Activated gamma-delta T cell treated with Interleukin-2 at 50 U/mL for 16 hours (primary cell): ENCODE measurements at places on chromosomes 3 and 15.

GRCh38 chr3:133081016-133081415 lies 42.8 kb downstream of the TMEM108 start:
- DNase-seq = no peak

- no peak for DNase-seq
These were observed 25.5 kb downstream of the FAM174B start for GRCh38 chr15:92629975-92630626.

GRCh38 chr3:46206282-46207015 lies 1.7 kb downstream of the CCR1 start:
- DNase-seq = no peak

- peak; percentile 55 for DNase-seq
These were observed 567 bp downstream of the TOP2B start for GRCh38 chr3:25663869-25664811.

- no peak for DNase-seq
These were observed 660.8 kb upstream of the UBE2E2 start for GRCh38 chr3:22542311-22542710.

- DNase-seq = no peak
These were observed 24.3 kb downstream of the SUSD5 start for GRCh38 chr3:33194303-33194702.

GRCh38 chr3:10364806-10365205 lies 43.9 kb upstream of the SEC13 start:
- DNase-seq = no peak

- DNase-seq = no peak
These were observed 9.0 kb downstream of the NIPA1 start for GRCh38 chr15:22795206-22796063.

DNA sequence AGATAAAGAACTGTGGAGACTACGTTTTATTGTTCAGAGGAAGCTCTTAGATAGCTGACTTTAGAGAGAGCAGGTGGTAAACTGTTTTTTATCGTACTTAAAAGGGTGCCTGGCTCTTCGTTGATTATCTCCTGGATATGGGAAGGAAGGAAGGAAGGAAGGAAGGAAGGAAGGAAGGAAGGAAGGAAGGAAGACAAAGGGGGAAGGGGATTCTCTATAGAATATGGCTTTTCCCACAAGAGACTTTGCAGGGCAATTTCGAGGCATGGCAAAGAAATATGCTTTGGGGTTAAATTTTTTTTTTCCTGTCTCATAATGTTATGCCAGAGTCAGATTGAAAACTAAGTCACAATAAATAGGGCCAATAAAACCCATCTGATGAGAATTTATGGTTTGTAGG lies 271.9 kb upstream of the POU1F1 start:
- DNase-seq = no peak

GRCh38 chr15:26628879-26629529 lies 143.9 kb downstream of the GABRB3 start:
- no peak for DNase-seq

- DNase-seq = peak; percentile 53
These were observed 44.8 kb downstream of the CYP11A1 start for GRCh38 chr15:74322558-74323180.

- DNase-seq = no peak
These were observed 843.6 kb upstream of the ALCAM start for GRCh38 chr3:104523136-104523535.

- no peak for DNase-seq
These were observed 154.2 kb downstream of the RAB11A start for GRCh38 chr15:66023311-66023972.

DNA sequence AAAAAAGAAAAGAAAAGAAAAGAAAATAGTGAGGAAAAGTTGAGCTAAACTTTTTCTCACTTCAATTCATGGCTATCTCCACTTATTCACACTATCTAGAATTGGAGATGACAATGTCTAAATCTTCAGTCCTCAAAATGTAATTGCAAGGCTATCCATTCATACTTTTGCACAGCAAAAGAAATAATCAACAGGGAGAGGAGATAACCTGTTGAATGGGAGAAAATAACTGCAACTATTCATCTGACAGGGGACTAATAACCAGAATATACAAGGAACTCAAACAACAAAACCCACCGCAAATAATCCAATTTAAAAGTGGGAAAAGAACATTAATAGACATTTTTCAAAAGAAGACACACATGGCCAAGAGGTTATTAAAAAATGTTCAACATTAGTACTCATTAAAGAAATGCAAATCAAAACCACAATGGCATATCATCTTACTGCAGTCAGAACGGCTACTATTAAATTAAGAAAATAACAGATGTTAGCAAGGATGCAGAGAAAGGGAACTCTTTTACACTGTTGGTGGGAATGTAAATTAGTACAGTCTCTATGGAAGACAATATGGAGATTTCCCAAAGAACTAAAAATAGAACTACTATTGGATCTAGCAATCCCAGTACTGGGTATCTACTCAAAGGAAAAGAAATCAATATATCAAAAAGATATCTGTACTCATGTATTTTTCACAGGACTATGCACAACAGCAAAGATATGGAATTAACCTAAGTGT lies 73.5 kb upstream of the PPIB start:
- DNase-seq = no peak

- DNase-seq = no peak
These were observed 27.1 kb upstream of the ACKR4 start for GRCh38 chr3:132570016-132570415.

DNA sequence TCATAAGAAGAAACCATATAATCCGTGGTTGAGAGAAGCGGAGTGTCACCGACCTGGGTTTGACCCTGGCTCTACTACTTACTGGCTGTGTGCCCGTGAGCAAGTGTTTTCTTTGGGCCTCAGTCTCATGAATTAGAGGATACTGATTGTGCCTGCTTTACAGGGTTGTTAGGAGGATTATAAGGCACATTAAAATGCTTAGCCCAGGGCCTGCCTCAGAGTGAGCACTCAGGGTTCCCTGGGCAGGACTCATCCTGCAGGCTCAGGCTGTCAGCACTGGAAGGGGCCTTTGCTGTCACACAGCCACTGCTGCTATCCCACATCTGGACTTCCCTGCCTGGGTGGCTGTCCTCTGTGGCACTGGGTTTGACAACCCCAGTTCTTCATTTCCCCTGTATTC lies 4.7 kb downstream of the PLA2G4F start:
- DNase-seq = no peak

GRCh38 chr3:113794526-113794925 lies 44.1 kb upstream of the GRAMD1C start:
- DNase-seq = no peak

- DNase-seq = peak; percentile 60
These were observed 36.2 kb downstream of the BBS4 start for GRCh38 chr15:72722071-72722696.

DNA sequence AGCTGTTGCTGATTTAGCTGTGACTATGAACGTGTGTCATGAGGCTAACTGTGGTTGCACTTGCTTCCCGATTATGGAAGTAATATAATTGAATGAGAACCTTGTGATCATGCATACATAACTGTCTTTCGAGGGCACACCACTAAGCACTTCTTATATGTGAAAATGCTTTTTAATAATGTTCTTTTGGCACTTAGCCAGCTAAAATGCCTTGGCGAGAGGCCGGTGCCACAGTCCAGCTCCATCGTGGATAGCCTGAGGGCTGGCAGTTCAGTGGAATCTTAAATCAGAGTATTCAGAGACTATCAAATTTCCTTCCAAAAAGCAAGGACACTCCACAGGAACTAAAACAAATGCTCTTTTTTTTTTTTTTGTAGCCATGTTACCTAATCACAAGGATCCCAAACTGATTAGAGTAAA lies 161.6 kb upstream of the FRMD4B start:
- no peak for DNase-seq

- no peak for DNase-seq
These were observed 64.1 kb upstream of the SLC6A1 start for GRCh38 chr3:10928407-10928960.

DNA sequence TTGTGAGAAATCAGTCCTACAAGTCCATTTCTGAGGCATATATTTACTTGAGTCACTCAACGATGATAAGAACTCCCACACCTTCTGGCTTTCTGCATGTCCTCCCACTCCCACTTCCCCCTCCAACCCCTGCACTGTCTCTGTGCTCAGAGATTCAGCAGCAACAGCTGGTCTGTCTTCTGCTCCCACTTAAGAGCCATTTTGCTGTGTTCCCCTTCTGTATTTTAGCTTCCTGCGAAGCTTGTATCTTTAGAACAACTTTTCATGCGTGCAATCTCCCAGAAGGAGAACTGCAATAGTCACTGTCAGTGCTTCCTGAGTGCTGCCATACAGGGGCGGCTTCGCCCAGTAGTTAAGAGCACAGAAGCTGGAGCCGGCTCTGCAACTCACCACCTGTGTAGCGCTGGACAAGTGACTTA lies 90.0 kb upstream of the SPATA12 start:
- no peak for DNase-seq

GRCh38 chr3:126612479-126613205 lies 42.3 kb downstream of the TXNRD3 start:
- DNase-seq = no peak

GRCh38 chr3:71371282-71371681 lies 212.2 kb downstream of the FOXP1 start:
- no peak for DNase-seq

DNA sequence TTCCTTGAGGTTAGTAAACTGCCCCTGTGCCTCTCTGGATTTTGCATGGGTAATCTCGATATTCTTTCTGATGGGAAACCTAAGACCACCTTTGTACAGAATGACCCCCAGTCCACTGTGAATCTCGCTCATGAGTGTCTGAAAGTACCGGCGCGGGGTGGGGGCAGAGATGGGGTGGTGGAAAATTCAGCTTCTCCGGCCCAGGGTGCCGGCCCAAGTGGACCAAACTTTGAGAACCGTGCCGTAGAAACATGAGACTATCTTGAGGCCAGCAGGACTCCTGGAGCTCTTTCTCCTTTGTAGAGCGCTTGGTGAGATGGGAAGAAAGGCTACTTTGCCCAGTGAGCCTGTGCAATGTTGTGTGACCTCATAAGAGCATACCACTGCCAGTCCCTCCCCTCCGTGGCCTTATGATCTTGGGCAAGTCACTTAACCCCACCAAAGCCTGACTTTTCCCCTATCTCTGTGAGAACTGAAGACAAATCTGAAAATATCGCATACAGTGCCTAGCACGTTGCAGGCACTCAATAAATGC lies 40.4 kb upstream of the VEPH1 start:
- DNase-seq = no peak

GRCh38 chr15:82709421-82710207 lies at the start of gene AP3B2:
AP3B2 (minus strand) TSS chr15:82709875; CDS start chr15:82709706, 169 bp downstream.
- peak; percentile 53 for DNase-seq

DNA sequence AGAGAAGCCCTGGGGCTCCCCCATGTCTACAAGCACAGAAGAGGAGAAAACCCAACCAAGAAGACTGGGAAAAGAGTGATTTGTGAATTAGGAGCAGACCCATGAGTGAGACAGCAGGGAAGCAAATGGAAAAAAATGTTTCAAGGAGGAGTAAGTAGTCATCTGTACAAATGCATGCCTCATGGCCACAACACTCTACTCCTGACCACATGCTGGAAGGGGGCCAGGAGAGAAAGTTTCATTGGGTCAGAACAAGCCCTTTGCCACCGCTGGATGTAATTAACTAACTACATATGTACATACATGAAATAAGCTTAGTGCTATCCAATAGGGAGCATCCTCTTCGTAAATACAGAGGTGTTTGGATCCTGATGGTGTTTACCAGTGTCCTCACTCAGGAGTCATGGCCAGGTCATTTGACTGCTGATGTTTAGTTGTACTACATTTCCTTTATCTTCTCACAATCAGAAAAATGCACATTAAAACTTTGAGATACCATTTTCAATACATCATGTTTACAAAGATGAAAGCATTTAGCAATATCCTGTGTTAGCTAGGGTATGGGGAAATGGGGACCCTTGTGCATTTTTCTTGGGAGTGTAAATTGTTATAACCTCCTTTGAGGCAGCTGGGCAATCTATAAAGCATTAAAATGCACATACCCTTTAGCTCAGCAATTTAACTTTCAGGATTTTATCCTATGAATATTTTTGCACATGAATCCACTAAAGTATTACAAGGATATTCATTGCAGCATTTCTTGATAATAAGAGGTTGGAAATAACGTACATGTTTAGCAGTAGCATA lies 27.1 kb downstream of the CLRN1 start:
- DNase-seq = no peak

DNA sequence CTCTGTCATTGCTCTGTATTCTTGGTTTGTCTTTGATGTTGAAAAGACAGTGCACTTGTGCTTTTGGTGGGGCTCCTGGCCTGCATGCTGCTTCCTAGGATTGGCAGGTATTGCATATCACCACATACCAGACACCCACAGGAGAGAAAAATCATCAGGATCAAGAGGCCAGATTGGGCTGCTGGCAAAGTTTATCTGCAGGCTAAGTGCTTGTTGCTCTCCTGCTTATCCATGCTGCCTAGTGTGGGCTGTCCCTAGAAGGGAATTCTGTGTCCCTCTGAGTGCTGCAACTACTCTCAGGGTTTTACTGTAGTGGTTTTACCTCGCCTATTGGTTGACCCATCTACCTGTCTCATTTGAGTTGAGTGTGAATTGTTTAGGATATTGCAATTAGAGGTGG lies 833 bp upstream of the SLC22A13 start:
- DNase-seq = no peak

DNA sequence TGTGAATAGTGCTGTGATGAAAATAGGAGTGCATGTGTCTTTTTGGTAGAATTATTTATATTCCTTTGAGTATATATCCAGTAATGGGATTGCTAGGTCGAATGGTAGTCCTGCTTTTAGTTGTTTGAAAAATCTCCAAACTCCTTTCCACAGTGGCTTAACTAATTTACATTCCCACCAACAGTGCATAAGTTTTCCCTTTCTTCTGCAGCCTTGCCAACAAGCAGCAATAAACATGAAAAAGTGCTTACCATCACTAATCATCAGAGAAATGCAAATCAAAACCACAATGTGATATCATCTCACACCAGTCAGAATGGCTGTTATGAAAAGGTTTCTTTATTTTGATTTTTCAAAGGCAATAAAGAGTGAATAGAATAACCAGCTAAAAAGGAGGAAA lies 1105.9 kb downstream of the NAALADL2 start:
- DNase-seq = no peak

GRCh38 chr15:74220475-74221248 lies 15.5 kb upstream of the CCDC33 start:
- no peak for DNase-seq

DNA sequence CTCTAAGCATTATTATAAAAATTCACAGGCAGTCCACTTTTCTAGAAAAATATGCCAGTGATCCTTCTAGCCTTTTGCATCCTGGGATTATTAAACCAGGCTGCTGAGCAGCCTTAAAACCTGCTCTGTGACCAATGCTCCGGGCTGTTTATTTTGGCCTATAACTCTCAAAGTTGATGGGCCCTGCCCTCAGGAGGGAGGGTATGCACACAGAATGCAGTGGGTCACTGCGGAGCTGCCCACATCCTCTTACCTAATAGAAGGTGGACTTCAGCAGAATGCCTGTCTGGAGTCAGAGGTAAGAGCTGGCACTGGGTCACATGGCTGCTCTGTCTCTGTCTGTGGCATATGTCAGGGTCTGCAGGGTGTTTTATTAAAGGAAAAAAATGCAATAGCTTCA lies 26.0 kb downstream of the CPNE4 start:
- DNase-seq = no peak

- no peak for DNase-seq
These were observed 321.8 kb upstream of the MME start for GRCh38 chr3:154758109-154758868.

- no peak for DNase-seq
These were observed 41.3 kb downstream of the CDAN1 start for GRCh38 chr15:42695527-42696071.

GRCh38 chr3:115691964-115692363 lies 68.7 kb downstream of the GAP43 start:
- DNase-seq = no peak

- DNase-seq = no peak
These were observed 15.3 kb downstream of the ABTB1 start for GRCh38 chr3:127688022-127688415.
